ENCODE measurements at places on chromosomes 11 and 22. TPM values are rescaled to one million over a fixed set of nuclear protein-coding genes. Genes with fewer than 3 reads are reported as not detected.

The SMC1B gene
- not detected for total RNA-seq

The FXYD2 gene
- total RNA-seq: not detected

The NRXN2 gene
- 2.9 TPM for total RNA-seq

The CHRM1 gene
- total RNA-seq: not detected

The SCT gene
- total RNA-seq: not detected

The CARD16 gene
- total RNA-seq: 29.1 TPM

The LDHAL6A gene
- not detected for total RNA-seq

The KCNJ11 gene
- total RNA-seq: not detected

The MS4A1 gene
- not detected for total RNA-seq

The IGSF22 gene
- total RNA-seq: not detected

The ZNF215 gene
- total RNA-seq: 3.1 TPM

The HEPACAM gene
- not detected for total RNA-seq

The DGCR6 gene
- 1.4 TPM for total RNA-seq

The SLC6A5 gene
- total RNA-seq: not detected

The ALX4 gene
- total RNA-seq: not detected

The ARCN1 gene
- 151 TPM for total RNA-seq

The RRP8 gene
- total RNA-seq: 23.3 TPM

The MAJIN gene
- total RNA-seq: not detected

The SBF1 gene
- 48.1 TPM for total RNA-seq

The MIF gene
- total RNA-seq: 833 TPM

The MCHR1 gene
- total RNA-seq: 0.72 TPM

The MRGPRX4 gene
- total RNA-seq: not detected

The PHETA2 gene
- total RNA-seq: 15.4 TPM

The SELENOO gene
- 18.3 TPM for total RNA-seq

The KRTAP5-4 gene
- not detected for total RNA-seq

The OR8G5 gene
- not detected for total RNA-seq

The MAPK11 gene
- 14.4 TPM for total RNA-seq

The OR6A2 gene
- total RNA-seq: 0.65 TPM

The TRIM51 gene
- not detected for total RNA-seq

The ESRRA gene
- total RNA-seq: 39.2 TPM

The SLC22A6 gene
- total RNA-seq: not detected

The C22orf42 gene
- total RNA-seq: not detected

The CACNA1I gene
- not detected for total RNA-seq

The RFPL1 gene
- not detected for total RNA-seq

The PKNOX2 gene
- 2.5 TPM for total RNA-seq

The FOLR1 gene
- total RNA-seq: not detected

The IL17REL gene
- total RNA-seq: not detected

The KRTAP5-2 gene
- not detected for total RNA-seq

The ZMAT5 gene
- 28.0 TPM for total RNA-seq

The ART5 gene
- total RNA-seq: not detected

The GRIA4 gene
- not detected for total RNA-seq

The CNTN5 gene
- total RNA-seq: not detected

The DYNC2H1 gene
- total RNA-seq: 13.4 TPM

The PYGM gene
- total RNA-seq: 5.8 TPM

The FAM227A gene
- total RNA-seq: 0.90 TPM

The P2RX6 gene
- 3.6 TPM for total RNA-seq

The CALCA gene
- total RNA-seq: not detected

The TRIM48 gene
- total RNA-seq: not detected

The MISFA gene
- total RNA-seq: not detected

The CYTH4 gene
- not detected for total RNA-seq

The RTN4RL2 gene
- not detected for total RNA-seq

The ASCL2 gene
- 3.1 TPM for total RNA-seq

Data from cardiac atrium fibroblast (primary cell).